Type B pancreatic cell (in vitro differentiated cells): ENCODE measurements at places on chromosomes 7 and 10. TPM values are rescaled to one million over a fixed set of nuclear protein-coding genes. Genes with fewer than 3 reads are reported as not detected.

GRCh38 chr7:1946773-1947450, 276.8 kb downstream of the ELFN1 start:
- H3K27ac ChIP-seq: no peak overlapping the region
- no peak for DNase-seq
- H3K36me3 ChIP-seq: peaks cover 4% of the 10 kb centered on the region
- no peak overlapping the region for H3K4me3 ChIP-seq

DNA sequence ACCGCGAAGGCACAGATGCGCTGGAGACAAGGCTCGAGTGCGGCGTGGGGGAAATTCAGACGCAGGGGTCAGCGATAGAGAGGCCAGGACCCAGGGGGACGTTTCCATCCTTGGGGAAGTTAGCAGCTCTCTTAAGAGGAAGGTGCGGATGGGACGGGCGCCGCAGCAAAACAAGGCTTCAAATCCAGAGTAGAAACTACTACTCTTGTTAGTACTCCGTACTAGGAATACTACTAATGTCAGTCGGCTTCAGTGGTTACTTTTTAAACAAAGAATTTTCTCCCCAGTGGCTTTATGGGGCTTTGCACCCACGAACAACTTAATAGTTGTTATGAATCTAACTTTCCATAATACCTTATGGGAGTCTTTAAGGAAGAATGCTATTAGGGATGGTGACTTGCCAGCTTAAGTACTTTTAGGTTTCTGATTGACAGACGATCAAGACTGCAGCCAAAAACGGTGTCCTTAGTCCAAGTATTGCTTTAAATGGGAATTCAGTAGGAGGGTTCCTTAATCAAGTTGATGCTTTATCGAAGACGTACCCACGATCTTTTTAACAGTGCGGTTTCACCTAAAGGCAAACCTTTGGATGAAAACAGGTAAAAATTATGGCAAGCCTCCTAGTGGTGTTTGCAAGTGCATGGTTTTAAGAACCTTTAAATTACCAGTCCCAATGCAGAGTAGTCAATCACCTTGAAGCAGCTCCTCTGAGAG, 812 bp upstream of the IDE start:
- peaks cover 30% of the 10 kb centered on the region for H3K4me1 ChIP-seq
- no peaks in the 10 kb centered on the region for H3K27me3 ChIP-seq
- no peak for DNase-seq
- peak overlapping the region; percentile 90 for H3K27ac ChIP-seq
- H3K36me3 ChIP-seq: peaks cover 3% of the 10 kb centered on the region

- H3K4me1 ChIP-seq: no peaks in the 10 kb centered on the region
- no peaks in the 10 kb centered on the region for H3K36me3 ChIP-seq
- H3K27ac ChIP-seq: no peak overlapping the region
- H3K27me3 ChIP-seq: peaks cover 11% of the 10 kb centered on the region
- DNase-seq: no peak
- no peak overlapping the region for H3K4me3 ChIP-seq
These were observed 35.4 kb upstream of the KNDC1 start for GRCh38 chr10:133124357-133125211.

- DNase-seq: no peak
- peaks cover 15% of the 10 kb centered on the region for H3K4me1 ChIP-seq
- peaks cover 12% of the 10 kb centered on the region for H3K27me3 ChIP-seq
These were observed 287.0 kb downstream of the TCF7L2 start for GRCh38 chr10:113236998-113237397.

DNA sequence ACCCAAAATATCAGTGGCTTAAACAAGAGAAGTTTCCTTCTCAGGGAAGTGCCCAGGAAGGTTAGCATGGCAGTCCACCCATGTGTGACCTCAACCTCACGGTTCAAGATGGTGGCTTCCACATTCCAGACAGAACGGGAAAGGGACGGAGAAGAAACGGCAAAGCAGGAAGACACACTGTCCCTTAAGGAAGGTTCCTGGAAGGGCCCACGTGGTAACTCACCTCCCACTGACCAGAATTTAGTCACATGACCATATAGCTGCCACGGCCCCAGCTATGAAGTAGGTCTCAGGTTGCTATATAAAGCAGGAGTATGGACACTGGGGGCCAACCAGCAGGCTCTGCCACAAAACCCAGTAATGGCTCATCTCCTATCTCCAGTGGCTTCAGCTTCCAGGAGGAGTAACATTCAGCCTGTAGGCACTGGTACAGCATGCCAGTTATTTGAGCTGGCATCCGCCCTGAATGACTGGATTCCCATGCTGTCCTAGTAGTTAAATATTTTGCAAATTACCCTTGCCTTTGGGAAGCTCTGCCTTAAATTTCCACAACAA, 278.5 kb upstream of the KLF14 start:
- H3K36me3 ChIP-seq: no peaks in the 10 kb centered on the region
- H3K4me3 ChIP-seq: no peak overlapping the region
- H3K27ac ChIP-seq: no peak overlapping the region
- no peak for DNase-seq

The CYP2C8 gene
- total RNA-seq: 2.2 and 2.9 TPM in 2 replicates

The KLF14 gene
- total RNA-seq: 0.55 and 0.94 TPM in 2 replicates

The LBX1 gene
- 4.7 TPM in 1 of 2 replicates, not detected in the other for total RNA-seq

The FAM53B gene
- 25.9 and 35.9 TPM in 2 replicates for total RNA-seq
